ENCODE measurements at places on chromosomes 3 and 15. TPM values are rescaled to one million over a fixed set of nuclear protein-coding genes. Genes with fewer than 3 reads are reported as not detected.

The HRG gene
- not detected for total RNA-seq

The PRSS50 gene
- not detected for total RNA-seq

The CCR8 gene
- total RNA-seq: not detected

The C3orf85 gene
- not detected for total RNA-seq

The LRRC31 gene
- total RNA-seq: not detected

The EPHA3 gene
- not detected for total RNA-seq

The GRM7 gene
- not detected for total RNA-seq

The GUCA1C gene
- not detected for total RNA-seq

The SKOR1 gene
- total RNA-seq: not detected

The AMOTL2 gene
- 86.3 TPM for total RNA-seq

The SLC9A9 gene
- 0.05 TPM for total RNA-seq

The NPAP1 gene
- total RNA-seq: not detected

The UROC1 gene
- not detected for total RNA-seq

The CASR gene
- not detected for total RNA-seq

The XIRP1 gene
- 1.9 TPM for total RNA-seq

The WDR76 gene
- total RNA-seq: 77.0 TPM

- no peak for DNase-seq
Measured at GRCh38 chr3:133469140-133469731, 69.4 kb downstream of the BFSP2 start.

DNA sequence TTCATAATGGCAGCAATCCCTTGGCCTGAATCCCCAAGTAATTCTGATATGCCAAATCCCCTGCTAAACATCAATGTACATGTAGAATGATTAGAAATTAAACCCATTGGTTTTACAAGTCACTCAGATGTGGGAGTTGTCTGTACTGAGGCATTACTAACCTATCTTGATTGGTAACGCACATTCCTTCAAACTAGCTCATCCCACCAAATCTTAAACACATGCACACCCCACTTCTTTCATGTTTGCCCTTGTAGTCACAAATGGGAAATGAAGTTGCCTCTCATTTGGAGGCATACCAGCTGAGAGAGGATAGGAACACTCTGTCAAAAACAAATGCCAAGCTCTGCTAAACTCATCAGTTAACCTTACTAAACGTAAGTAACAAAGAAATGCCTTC is 29.1 kb upstream of the MAN2C1 start:
- no peak for DNase-seq

DNA sequence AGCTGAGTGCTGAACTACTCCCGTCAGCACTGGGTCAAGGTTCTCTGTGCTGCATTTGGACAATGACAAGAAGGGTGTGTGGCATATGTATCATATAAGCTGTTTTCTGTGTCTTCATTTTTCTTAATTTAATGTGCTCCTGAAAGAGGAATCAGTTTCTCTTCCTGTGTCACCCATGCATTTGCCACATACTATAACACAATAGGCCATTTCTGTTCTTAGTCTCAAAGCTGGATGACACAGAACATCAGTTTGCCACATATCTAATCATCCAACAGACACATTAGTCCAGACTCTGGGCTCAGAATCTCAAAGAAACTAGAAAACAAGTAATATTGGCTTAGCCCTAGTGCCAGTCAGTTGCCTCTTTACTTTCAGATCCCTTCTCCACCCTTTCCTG is 34.1 kb downstream of the CEP19 start:
- DNase-seq: no peak

- DNase-seq: no peak
Measured at GRCh38 chr3:176120507-176120906, 1076.8 kb downstream of the TBL1XR1 start.

- DNase-seq: no peak
Measured at GRCh38 chr15:89396723-89397652, 62.4 kb upstream of the POLG start.

GRCh38 chr3:168417016-168417415 is 321.3 kb upstream of the GOLIM4 start:
- DNase-seq: no peak

- DNase-seq: peak; percentile 70
Measured at GRCh38 chr3:124260206-124260915, 268.4 kb upstream of the ROPN1 start.

DNA sequence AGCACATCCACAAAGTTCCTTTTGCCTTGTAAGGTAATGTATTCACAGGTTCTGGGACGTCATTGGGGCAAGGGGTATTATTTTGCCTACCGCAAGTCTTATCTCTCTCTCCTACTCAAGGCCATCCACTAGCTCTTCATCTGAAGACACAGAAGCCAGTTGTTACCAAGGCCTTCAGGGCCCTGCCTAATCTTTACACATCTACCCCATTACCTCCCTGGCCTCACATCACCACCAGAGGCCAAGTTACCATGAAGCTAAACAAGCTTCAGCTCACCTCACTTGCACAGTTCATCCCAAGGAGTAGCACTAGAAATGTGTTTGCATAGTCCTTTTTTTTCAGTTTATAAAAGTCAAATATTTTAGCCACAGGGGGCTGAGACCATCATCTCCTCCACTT is 34.1 kb downstream of the ATP8B4 start:
- no peak for DNase-seq

- DNase-seq: no peak
Measured at GRCh38 chr15:88323976-88324740, 67.6 kb upstream of the NTRK3 start.

- peak; percentile 5 for DNase-seq
Measured at GRCh38 chr3:125351814-125352456, 23.2 kb downstream of the ZNF148 start.

- DNase-seq: no peak
Measured at GRCh38 chr3:62597491-62597890, 224.1 kb upstream of the FEZF2 start.

GRCh38 chr3:64266983-64267382 is 41.7 kb upstream of the PRICKLE2 start:
- no peak for DNase-seq

DNA sequence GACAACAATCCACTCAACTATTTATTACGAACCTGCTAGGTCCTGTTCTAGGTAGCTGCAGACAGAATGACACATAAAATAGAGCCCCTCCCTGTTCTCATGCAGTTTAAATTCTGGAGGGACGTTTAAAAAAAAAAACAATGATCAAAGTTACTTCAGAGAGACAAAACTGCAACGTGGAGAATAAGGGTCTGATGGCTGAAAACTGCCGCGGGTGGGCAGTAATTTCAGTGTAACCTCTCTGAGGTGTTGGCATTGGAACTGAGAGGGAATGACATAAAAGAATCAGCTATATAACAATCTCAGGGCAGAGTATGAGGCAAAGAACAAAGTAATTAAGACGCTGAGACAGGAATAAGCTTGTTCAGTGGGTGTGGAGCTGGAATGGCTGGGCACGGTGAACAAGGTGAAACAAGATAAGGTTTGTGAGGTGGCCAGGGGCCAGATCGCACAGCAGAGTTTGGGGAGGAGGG is 19.5 kb downstream of the TBL1XR1 start:
- DNase-seq: no peak

DNA sequence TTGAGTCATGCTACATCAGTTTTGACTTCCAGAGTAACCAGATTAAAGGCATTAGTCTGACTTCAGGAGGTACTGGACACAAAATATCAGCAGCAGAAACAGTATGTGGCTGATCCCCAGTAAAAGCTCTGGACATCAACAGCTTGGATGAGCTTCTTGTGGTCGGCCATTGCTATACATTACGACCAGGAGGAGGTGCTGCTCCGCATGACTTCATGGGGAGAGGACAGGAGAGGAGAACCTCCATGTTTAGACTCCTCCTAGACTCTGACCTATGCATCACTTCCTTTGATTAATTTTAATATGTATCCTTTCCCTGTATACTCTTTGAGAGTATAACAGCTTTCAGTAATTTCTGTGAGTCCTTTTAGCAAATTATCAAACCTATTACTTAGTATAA is 285.6 kb upstream of the ARHGEF26 start:
- DNase-seq: no peak

DNA sequence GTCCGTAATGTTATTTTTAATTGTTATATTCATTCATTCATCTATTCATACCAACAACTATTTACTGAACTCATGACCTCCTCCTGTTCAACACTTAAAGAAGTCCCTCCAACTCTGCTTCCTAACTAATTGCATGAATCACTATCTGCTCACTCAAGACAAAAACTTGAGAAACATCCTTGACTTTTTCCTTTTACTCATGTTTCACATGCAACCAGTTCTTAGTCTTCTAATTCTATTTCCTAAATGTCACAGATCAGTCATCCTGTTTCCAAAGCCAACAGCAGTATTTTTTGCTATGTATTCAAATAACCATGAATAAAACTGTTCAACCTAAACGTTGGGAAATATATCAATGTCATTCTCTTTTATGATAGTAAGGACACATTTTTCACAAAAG is 124.6 kb upstream of the GBE1 start:
- DNase-seq: no peak

DNA sequence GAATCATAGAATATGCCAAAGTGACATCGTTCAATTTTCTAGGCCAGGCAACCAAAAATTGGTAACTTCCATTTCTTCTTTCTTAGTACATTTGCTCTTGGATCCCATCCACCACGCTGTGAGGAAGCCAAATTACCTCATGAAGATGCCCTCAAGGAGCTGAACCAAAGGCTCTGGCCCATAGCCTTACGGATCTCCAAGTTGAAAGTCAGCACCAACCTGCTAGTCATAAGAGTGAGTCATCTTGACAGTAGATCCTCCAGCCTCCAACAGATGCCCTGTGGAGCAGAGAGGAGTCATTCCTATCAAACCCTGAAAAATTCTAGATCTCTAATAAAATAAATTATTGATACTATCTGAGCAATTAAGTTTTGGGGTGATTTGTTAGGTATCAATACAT is 322.5 kb upstream of the COL8A1 start:
- no peak for DNase-seq

DNA sequence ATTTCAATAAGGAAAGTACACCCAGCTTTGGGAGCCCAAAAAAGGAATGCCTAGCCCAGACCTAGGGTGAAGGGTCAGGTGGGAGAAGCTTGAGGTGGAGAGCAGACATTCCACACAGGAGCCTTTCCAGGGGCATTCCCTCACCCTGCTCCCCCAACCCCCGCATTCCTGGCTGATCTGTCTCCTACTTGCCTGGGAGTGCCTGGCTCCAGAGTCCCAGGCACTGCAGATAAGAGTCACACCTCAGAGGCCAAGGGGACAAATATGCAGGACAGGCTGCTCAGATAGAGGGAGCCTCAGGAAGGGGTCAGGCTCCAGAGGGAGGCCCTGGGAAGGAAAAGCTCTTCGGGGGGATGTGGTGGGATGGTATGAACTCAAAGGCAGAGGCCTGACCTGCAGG is 20.8 kb upstream of the HCN4 start:
- DNase-seq: no peak

DNA sequence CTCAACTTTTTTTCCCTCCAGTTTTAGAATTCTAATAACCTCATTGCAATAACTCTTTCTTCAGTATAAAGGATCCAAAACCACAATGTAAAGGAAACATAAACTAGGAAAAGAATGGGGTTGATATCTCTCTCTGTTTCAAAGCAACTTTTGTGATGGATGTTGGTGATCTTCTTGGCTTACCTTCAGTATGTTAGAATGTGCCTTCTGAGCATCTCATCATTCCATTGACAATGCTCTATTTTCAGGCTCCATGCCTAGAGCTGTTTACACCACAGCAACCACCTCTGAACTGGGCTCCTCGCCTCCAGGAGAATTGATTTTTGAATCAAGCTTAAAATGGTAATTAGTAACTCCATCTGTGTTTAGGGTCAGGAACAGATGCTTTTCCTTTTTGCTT is 6.6 kb downstream of the NLGN1 start:
- no peak for DNase-seq

GRCh38 chr3:106510206-106510605 is 641.4 kb upstream of the CBLB start:
- no peak for DNase-seq

DNA sequence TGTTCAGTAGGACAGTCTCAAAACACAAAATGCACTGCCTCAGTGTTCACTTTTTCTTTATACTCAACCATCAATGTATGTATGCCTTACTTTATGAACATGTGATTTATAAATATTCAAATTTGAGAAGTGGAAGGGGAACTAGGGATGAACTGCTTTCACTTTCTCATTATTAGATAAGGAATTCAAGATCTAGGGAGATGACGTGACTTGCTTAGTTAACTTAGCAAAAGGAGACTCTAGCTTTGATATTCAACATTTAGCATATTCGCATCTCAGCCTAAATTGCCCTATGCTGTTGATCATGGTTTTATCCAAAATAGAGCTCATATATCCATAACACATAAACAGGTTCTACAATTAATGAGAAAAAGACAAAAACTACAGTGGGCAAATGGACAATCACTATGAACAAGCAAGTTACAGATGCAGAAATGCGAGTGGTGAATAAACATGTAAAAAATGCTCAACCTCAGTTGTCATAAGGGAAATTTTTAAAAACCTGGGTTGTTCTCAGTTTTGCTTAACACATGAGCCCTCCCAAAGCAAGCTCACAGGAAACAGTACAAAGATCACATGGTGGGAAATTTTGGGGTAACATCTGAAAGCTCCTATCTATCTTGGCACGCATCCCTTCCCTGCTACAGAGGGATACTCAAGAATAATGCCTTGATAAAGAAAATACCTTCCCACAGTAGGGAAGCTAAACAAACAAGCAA is 269.8 kb downstream of the THRB start:
- no peak for DNase-seq

DNA sequence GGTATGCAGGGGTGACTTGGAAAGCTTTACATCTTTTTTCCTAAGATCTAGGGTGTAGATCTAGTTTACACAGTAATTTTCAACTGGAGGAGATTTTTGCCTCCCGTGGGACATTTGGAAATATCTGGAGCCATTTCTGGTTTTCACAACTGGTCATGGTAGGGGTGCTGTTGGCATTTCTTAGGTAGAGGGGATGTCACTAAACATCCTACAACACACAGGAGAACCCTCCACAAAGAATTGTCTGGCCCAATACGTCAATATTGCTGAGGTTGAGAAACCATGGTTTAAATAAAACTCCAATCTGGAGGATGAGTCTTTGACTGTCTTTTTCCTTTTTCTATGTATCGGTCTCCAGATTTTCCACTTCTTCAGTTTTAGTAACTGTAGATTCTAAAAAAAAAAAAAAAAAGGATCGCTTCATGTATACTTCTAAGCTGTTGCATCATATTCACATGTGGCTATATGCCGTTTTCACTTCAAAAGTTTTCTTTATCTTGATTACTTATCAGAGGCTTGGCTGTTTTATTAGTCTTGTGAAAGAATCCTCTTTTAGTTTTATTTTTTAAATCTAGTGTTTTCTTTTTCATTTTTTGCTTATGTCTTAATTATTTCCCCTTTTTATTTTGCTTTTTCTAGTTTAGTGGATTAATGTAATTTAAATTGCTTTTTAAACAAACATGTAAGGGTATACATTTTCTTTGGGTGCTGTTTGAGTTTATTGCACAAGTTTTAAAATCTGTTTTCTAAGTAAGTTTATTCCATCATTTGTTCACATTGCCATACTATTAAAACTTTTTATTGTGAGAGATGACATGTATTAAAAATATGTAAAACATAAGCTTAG is 21.2 kb downstream of the UBE2Q2 start:
- no peak for DNase-seq

GRCh38 chr3:20743553-20744321 is 557.7 kb upstream of the SGO1 start:
- DNase-seq: no peak

- DNase-seq: no peak
Measured at GRCh38 chr3:15405448-15406050, 21.8 kb downstream of the METTL6 start.
